ENCODE measurements at places on chromosomes 12 and 14.

GRCh38 chr14:85042301-85042700 lies 487.6 kb upstream of the FLRT2 start:
- DNase-seq = no peak

DNA sequence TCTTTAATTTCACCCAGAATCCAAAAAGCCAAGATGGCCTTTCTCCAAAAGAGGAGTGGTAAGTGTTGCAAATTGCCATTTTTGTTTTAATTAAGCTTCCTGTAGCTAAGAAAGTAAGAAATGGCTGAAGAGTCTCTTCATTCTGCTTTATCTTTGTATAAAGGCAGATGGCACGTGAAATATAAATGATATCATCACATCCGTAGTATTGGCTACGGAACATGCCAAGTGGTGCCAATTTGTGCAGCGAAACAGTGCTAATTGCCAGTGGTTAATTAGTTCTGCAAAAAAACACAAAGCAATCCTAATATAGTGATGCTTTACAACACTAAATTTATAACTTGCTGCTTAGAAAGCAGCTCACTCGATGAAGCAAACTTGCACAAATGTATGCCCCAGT lies 29.4 kb downstream of the PLEKHG7 start:
- DNase-seq = no peak

- DNase-seq = no peak
Observed at GRCh38 chr12:131457331-131458047, 253.4 kb upstream of the SFSWAP start.

GRCh38 chr12:49017891-49018260 lies 700 bp downstream of the PRKAG1 start:
- no peak for DNase-seq

- no peak for DNase-seq
Observed at GRCh38 chr12:90974286-90974685, 19.3 kb upstream of the CCER1 start.

GRCh38 chr12:19039515-19039914 lies 90.0 kb upstream of the PLEKHA5 start:
- DNase-seq = no peak

GRCh38 chr12:14810167-14810952 lies 3.6 kb downstream of the SMCO3 start:
- no peak for DNase-seq

DNA sequence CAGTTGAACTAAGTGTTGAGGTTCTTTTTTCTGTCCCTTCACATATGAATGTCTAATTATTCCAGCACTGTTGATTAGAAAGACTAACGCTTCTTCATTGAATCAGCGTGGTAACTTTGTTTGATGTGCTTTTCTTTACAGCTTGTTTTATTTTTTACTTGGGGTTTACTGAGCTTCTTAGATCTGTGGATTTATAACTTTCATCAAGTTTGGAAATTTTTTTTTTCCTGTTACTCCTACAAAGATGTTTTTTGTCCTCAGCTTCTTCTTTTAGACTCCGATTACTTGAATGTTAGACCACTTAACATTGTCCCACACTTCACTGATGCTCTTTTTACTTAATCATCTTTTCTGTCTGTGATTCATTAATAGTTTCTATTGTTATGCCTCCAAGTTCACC lies 31.5 kb downstream of the NTN4 start:
- no peak for DNase-seq

DNA sequence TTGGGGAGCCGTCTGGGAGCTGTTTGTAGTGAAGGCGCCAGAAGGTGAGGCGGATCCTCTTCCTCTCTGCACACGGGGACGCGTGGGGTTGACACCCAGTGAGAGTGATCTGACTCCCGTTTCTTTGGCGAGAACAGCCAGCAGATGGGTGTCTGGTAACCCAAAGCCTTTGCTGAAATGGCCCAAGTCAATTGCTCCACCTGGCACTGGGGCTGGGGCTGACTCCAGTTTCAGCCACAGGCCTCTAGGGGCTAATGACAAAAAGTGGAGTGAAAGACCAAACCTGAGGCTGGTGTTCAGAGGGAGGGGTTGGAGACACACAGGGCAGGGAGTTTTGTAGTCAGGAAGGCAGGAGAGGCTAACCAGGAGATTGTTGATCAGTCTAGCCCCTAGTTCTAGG lies 87.0 kb downstream of the FRMD6 start:
- DNase-seq = no peak

- DNase-seq = no peak
Observed at GRCh38 chr12:21613931-21614330, 9.3 kb upstream of the GYS2 start.

- no peak for DNase-seq
Observed at GRCh38 chr14:51908086-51908485, 47.7 kb downstream of the GNG2 start.

GRCh38 chr12:26319511-26319910 lies 124.1 kb downstream of the SSPN start:
- DNase-seq = no peak

DNA sequence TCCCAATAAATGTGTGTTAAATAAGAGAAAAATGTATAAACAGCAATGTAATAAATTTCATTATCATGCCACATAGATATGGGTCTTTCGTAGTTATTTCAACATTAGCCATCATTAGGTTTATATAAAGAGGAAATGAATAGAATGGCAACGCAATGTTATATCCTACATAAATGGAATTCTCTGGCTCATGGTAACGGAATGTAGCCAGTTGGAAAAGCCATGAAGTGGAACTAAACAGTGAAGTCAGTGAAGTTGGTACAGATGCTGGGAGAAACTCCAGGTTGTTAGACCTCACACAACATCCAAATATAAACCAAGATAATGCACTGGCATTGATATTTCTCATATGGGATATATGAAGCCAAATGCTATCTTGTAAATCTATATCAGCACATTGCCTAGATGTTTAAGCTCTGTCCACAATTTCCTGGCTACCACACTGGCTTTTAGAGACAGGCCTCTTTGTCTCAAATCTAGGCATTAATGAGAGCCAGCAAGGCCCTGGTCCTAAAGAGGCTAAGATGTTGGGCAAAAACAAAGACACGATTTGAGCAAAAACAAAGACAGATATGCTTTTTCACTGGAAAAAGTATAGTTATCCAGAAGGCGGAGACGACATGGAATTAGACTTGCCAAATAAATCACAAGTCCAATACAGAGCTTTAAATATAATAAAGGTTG lies 861.0 kb downstream of the RPS29 start:
- no peak for DNase-seq

- DNase-seq = no peak
Observed at GRCh38 chr12:22257100-22257499, 77.4 kb downstream of the ST8SIA1 start.

DNA sequence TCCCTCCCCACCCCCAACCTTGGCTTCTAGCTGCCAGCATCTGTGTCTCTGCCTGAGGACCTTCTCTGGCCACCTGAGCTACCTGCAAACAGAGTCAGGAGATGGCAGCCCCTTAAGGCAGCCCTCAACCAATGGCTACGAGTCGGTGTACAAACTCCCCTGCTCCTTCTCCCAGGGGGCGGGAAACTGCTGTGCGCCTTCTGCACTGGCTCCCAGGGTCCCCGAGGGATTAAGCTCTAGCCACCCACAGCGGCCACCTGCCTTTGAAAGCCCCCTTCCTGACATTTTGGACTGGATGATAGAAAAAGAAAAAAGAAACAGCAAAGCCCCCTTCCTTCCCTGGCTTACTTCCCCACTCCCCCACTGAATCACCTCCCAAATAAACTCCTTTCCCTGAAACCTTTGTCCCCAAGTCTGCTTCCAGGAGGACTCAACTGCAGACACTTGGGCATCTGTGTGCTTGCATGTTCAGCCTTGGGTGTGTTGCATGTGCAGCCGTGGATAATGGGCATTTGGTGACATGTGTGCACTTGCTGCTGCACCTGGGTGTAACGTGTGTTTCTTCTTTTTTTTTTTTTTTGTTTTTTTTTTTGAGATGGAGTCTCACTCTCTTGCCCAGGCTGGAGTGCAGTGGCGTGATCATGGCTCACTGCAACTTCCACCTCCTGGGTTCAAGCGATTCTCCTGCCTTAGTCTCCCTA lies 6.0 kb downstream of the SDS start:
- no peak for DNase-seq

- DNase-seq = no peak
Observed at GRCh38 chr14:52391881-52392615, 77.9 kb downstream of the PTGER2 start.

- DNase-seq = peak; percentile 5
Observed at GRCh38 chr12:2650261-2651067, 144.3 kb upstream of the FKBP4 start.

All from transverse colon (tissue), 4 donors.